ENCODE measurements at places on chromosomes 6 and 20.

DNA sequence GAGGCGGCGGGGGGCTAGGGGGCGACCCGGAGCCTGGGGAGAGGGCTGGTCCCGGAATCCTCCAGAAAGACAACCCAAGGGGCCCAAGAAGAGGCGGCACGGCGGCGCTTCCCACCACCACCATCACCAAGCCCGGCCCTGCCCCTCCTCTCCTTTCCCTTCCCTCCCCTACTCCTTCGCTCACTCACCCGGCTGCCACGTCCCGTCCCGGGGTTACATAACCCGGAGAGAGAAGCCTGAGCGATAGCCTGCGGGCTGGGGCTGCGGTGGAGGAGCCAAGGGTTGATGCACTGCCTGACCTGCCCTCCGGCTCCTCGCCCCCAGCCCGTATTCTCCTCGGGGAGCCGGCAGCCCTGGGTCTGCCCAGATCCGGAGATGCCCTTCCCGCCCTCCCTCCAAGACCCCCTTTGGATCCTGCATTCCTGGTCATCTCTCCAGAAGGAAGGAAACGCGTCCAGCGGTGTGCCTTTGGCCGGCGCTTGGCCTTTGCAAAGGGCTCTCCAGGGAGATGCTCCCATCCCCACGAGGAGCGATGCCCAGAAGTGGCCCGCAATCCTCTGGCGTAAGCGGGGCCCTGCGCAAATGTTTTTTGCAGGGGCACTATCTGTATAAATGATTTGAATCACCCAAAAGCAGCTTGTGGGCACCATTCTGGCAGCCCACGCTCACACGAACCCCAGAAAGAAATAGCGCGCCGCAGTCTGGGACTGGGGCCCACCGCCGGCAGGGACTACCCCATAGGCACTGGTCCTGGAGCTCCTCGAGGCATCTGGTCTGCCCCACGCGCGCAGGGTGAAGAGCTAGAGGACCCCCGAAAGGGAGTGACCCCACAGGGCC is 4.6 kb upstream of the CPXM1 start:
- peaks cover 64% of the 10 kb centered on the region for H3K27me3 ChIP-seq
- peaks cover 10% of the 10 kb centered on the region for H3K4me1 ChIP-seq
- DNase-seq, result peak; percentile 12
- peaks cover under 1% of the 10 kb centered on the region for H3K36me3 ChIP-seq
- H3K4me3 ChIP-seq, result no peak overlapping the region

GRCh38 chr20:57274846-57275245 is 8.4 kb upstream of the BMP7 start:
- no peaks in the 10 kb centered on the region for H3K36me3 ChIP-seq
- no peaks in the 10 kb centered on the region for H3K4me1 ChIP-seq
- DNase-seq, result no peak
- no peak overlapping the region for H3K27ac ChIP-seq
- H3K4me3 ChIP-seq, result no peak overlapping the region

- no peak for DNase-seq
- H3K4me3 ChIP-seq, result no peak overlapping the region
- no peak overlapping the region for H3K27ac ChIP-seq
- peaks cover 2% of the 10 kb centered on the region for H3K27me3 ChIP-seq
Observed at GRCh38 chr20:40646361-40646760, 42.7 kb downstream of the MAFB start.

DNA sequence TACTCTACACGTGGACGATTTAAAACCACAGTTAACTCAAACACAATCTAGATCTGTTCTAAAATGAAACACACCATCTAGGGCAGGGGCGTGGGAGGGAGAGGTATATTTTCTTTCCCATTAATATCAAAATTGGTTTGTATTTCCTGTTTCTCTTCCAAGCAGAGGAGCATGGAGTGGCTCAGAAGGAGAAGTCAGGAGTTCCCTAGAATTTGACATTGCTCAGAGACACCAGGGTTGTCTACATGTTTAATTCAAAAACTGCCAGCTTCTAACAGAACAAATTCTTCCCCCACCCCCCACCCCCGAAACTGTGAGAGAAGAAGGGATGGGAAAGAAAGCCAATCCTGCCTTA is 2.3 kb downstream of the PREX1 start:
- no peak for DNase-seq
- H3K27ac ChIP-seq, result peak overlapping the region; percentile 97
- peak overlapping the region; percentile 98 for H3K4me3 ChIP-seq
- peaks cover 2% of the 10 kb centered on the region for H3K27me3 ChIP-seq
- H3K4me1 ChIP-seq, result peaks cover 12% of the 10 kb centered on the region
- peaks cover 61% of the 10 kb centered on the region for H3K36me3 ChIP-seq

DNA sequence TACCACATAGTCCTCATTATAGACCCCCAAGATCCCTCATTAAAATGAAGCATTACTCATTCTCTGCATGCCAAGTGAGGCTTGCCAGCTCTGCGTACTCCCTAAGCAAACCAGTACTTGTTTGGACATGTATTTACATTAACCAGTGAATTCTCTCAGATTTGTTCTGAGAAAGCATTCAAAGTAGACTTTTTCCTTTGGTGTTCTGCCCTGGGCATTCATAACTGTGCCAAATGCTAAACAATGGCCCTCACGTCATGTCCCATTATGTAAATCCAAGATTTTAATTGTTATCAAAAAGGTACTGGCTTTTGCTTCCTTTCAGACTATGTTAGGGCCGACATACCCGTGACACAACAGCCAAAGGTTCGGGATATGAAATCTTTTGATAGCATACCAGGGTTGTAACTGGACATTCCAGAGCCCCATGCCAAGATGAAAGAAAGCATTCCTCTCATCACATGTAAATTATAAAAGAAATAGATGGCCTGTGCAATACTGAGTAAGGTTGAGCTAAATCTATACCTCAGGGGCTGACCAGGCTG is 164.2 kb downstream of the ADAT2 start:
- H3K27ac ChIP-seq, result no peak overlapping the region
- no peaks in the 10 kb centered on the region for H3K36me3 ChIP-seq
- no peak for DNase-seq
- no peak overlapping the region for H3K4me3 ChIP-seq
- no peaks in the 10 kb centered on the region for H3K27me3 ChIP-seq

DNA sequence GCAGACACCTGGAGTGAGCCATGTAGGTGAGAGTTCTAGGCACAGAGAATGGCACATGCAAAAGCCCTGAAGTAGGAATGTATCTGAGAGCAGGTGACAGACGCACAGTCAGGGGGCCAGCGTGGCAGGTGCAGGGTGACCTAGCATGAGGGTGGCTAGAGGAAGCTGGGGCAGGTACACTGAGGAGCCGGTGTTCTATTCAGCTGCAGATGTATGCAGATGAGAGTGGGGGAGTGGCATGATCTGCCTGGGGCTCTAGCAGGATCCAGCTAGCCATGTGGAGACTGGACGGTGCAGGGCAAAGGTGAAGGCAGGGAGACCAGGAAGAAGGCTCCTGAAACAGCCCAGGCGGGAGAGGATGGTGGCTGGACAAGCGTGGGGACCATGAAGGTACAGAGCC is 10.7 kb downstream of the PEDS1 start:
- DNase-seq, result no peak
- H3K4me1 ChIP-seq, result peaks cover 46% of the 10 kb centered on the region
- peak overlapping the region; percentile 40 for H3K27ac ChIP-seq
- peaks cover 61% of the 10 kb centered on the region for H3K36me3 ChIP-seq

- DNase-seq, result peak; percentile 29
- H3K27me3 ChIP-seq, result peaks cover 86% of the 10 kb centered on the region
- no peaks in the 10 kb centered on the region for H3K36me3 ChIP-seq
- no peak overlapping the region for H3K4me3 ChIP-seq
- H3K4me1 ChIP-seq, result peaks cover 4% of the 10 kb centered on the region
- no peak overlapping the region for H3K27ac ChIP-seq
Observed at GRCh38 chr6:33112148-33112547, 36.4 kb downstream of the HLA-DPB1 start.

All from activated CD4-positive, alpha-beta memory T cell treated with anti-CD3 and anti-CD28 coated beads, Interleukin-2, amount 10 ng/mL, durations not matched to agents 7 days and 5 days (primary cell).